ENCODE measurements at places on chromosomes 1 and 21. TPM values are rescaled to one million over a fixed set of nuclear protein-coding genes. Genes with fewer than 3 reads are reported as not detected.

SPOCD1 gene
- 0.56 TPM for total RNA-seq

DNA sequence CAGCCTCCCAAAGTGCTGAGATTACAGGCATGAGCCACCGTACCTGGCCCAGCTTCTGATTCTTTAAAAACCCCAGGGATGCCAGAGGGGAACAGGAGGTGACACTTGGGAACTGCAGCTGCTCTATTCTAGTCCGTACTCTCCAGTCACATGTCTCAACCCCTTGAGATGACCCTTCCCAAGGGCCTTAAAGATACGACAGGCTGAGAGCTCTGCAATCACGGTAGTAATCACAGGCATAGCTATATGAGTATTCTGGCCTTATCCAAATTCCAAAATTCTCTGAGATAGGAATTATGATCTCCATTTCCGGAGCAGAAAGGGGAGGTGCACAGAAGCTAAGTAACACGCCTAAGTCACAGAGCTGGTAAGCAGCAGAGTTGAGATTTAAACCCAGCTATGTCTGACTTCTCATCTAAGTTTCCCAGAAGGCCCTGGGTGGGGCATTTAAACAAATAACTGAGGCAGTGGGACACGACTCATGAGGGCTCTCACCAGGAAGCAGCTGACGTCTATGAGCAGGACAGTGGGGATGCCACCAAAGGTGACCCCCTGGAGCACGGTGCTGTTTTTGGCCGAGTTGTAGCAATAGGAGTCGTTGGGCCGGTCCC is 5.2 kb downstream of the TMEM63A start:
- no peak overlapping the region for H3K27ac ChIP-seq
- no peaks in the 10 kb centered on the region for H3K36me3 ChIP-seq
- H3K4me3 ChIP-seq = no peak overlapping the region
- H3K4me1 ChIP-seq = peaks cover 28% of the 10 kb centered on the region
- peaks cover 2% of the 10 kb centered on the region for H3K27me3 ChIP-seq

- no peaks in the 10 kb centered on the region for H3K36me3 ChIP-seq
- no peak overlapping the region for H3K4me3 ChIP-seq
- DNase-seq = no peak
- H3K27ac ChIP-seq = peak overlapping the region; percentile 21
Measured at GRCh38 chr1:231183639-231184590, 22.1 kb downstream of the TRIM67 start.

LRRC38 gene
- total RNA-seq = not detected

DCST2 gene
- total RNA-seq = 1.3 TPM

GSTM1 gene
- total RNA-seq = 45.9 TPM

GRCh38 chr1:18480315-18481189 is at the start of gene KLHDC7A:
Gene KLHDC7A (plus strand): TSS chr1:18480930. CDS start chr1:18480982, 52 bp downstream.
- no peak within 1 kb of the TSS for H3K27ac ChIP-seq
- no peaks in the 10 kb centered on the region for H3K36me3 ChIP-seq
- H3K4me3 ChIP-seq = no peak within 1 kb of the TSS
- H3K27me3 ChIP-seq = peaks cover 8% of the 10 kb centered on the region
- no peak for DNase-seq
- peaks cover 13% of the 10 kb centered on the region for H3K4me1 ChIP-seq

DNA sequence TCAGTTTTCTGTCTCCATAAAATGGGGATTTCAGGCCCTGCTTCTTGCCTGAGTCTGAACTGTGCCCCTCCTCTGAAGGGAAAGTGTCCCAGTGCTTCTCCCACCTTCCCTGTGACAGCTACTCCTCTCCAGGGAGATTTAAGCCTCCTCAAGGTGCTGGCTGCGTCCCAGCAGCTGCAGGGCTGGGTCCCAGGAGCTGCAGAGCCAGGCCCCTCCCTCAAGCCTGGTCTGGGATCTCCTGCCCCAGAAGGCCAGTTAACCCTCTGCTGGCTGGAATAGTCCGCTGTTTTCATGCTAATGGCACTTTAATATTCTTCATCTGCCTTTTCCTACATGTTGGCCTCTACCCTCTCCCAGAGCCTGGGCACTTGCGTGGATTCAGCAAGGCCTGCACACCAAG is 99.0 kb downstream of the PLXNA2 start:
- DNase-seq = no peak
- peaks cover 8% of the 10 kb centered on the region for H3K4me1 ChIP-seq
- no peaks in the 10 kb centered on the region for H3K36me3 ChIP-seq
- no peaks in the 10 kb centered on the region for H3K27me3 ChIP-seq

DNA sequence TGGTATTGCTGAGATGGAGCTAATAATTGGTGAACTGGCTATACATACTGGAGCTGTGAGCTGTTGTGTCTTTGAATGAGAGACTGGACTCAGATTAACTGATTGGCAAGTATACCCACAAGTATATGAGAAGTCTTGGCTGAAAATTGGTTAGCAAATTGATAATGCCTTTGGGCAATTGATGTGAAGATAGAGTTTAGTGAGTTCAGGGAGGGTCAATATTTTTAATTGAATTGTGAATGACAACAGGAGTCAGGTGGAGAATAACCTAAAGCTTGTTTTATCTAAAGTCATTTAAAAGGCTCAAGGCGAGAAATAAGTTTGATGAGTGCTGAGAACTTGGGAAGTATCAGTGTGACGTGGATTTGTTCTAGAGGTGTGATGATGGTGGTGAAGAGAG is 27.5 kb downstream of the NCAM2 start:
- DNase-seq = no peak
- no peak overlapping the region for H3K4me3 ChIP-seq
- no peaks in the 10 kb centered on the region for H3K36me3 ChIP-seq
- H3K4me1 ChIP-seq = peaks cover 3% of the 10 kb centered on the region
- H3K27me3 ChIP-seq = no peaks in the 10 kb centered on the region
- H3K27ac ChIP-seq = no peak overlapping the region

- H3K4me3 ChIP-seq = no peak overlapping the region
- peaks cover 13% of the 10 kb centered on the region for H3K36me3 ChIP-seq
- peak overlapping the region; percentile 2 for H3K27ac ChIP-seq
- no peaks in the 10 kb centered on the region for H3K27me3 ChIP-seq
- peaks cover 12% of the 10 kb centered on the region for H3K4me1 ChIP-seq
Measured at GRCh38 chr1:243354511-243355153, 98.8 kb downstream of the SDCCAG8 start.

PDE4B gene
- 32.5 TPM for total RNA-seq

C1orf94 gene
- total RNA-seq = not detected

SHE gene
- total RNA-seq = 0.19 TPM

GRCh38 chr1:974687-975328 is 7.1 kb downstream of the PERM1 start:
- peaks cover 3% of the 10 kb centered on the region for H3K36me3 ChIP-seq
- no peak overlapping the region for H3K4me3 ChIP-seq
- no peak overlapping the region for H3K27ac ChIP-seq
- H3K27me3 ChIP-seq = peaks cover 35% of the 10 kb centered on the region

OR2L13 gene
- total RNA-seq = not detected

DNA sequence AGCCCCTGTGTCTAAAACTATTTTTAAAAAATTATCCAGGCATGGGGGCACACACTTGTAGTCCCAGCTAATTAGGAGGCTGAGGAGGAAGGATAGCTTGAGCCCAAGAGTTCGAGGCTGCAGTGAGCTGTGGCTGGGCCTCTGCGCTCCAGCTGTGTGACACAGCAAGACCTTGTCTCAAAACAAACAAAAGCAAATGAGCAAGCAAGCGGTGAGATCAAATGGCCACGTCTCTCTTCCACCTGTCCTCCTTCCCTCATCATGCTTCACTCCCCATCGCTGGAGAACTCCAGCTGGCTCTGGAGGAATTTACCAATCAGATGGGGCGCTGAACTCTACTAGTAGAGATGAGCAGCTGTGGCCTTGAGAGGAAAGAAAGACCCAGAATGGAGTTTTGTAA is 14.0 kb upstream of the REN start:
- no peak overlapping the region for H3K27ac ChIP-seq
- no peaks in the 10 kb centered on the region for H3K36me3 ChIP-seq
- no peak overlapping the region for H3K4me3 ChIP-seq
- no peak for DNase-seq

DNA sequence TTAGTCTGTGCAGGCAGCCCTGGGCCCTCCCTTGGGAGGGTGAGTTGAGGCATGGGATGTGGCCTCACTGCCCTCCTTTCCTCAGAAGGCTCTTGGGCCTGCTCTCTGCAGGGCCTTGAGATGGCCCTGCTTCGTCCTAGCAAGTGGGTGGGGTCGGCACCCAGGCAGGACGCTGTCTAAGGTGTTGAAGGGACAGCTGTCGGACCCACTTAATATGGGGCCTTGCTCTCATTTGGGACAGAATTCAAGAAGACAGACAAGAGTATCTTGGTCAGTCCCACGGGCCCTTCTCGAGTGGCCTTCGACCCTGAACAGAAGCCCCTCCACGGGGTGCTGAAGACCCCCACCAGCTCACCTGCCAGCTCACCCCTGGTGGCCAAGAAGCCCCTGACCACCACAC is 26.0 kb upstream of the PDXK start:
- no peaks in the 10 kb centered on the region for H3K27me3 ChIP-seq
- no peak overlapping the region for H3K27ac ChIP-seq
- H3K4me3 ChIP-seq = no peak overlapping the region
- no peaks in the 10 kb centered on the region for H3K4me1 ChIP-seq

GRCh38 chr1:18554597-18554996 is 73.9 kb downstream of the KLHDC7A start:
- H3K36me3 ChIP-seq = no peaks in the 10 kb centered on the region
- H3K27ac ChIP-seq = no peak overlapping the region
- H3K4me1 ChIP-seq = peaks cover 18% of the 10 kb centered on the region
- DNase-seq = no peak
- H3K27me3 ChIP-seq = peaks cover 49% of the 10 kb centered on the region
- H3K4me3 ChIP-seq = no peak overlapping the region

GRCh38 chr1:223301371-223301770 is 62.6 kb downstream of the SUSD4 start:
- no peak overlapping the region for H3K27ac ChIP-seq
- no peak overlapping the region for H3K4me3 ChIP-seq
- H3K36me3 ChIP-seq = no peaks in the 10 kb centered on the region
- no peaks in the 10 kb centered on the region for H3K27me3 ChIP-seq

DNA sequence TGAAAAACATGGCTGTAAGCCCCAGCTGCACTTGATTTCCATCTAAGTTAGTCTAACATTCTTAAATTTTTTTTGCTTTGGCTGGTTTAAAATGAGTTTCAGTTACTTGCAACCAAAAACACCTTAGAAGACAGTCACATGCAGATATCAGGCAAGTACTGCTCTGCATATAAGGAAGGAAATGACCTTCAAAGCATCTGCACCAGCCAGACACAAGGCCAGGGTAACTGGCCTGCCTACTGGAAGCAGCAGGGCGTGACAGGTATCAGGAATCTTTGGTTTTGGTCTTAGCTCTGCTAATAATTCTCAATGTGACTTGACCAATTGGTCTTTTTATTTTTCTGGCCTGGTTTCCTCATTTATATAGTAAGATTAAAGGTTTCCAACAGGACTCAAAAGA is 33.5 kb downstream of the SCYL3 start:
- no peak overlapping the region for H3K27ac ChIP-seq
- peaks cover 18% of the 10 kb centered on the region for H3K36me3 ChIP-seq
- DNase-seq = no peak
- no peak overlapping the region for H3K4me3 ChIP-seq
- no peaks in the 10 kb centered on the region for H3K27me3 ChIP-seq

DNA sequence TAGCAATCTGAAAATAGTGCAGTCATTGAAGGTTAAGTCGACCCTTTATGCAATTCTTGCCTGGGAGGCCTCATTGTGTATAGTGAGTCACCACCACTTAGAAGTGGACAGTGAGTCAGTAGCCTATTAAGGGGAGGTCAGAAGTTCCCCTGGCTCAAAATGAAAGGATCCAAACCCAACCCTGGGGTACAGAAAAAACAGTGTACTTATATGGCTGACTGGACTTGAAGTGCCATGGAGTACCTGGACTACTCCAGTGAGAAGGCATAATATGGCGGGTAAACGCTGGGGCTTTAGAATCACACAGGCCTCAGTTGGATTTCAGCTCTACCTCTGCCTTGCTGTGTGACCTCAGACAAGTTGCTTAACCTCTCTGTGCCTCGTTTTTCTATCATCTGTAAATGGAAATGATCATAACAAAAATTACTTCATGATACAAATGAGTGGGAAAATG is 2.2 kb upstream of the BCL9 start:
- peak overlapping the region; percentile 70 for H3K4me3 ChIP-seq
- no peak overlapping the region for H3K27ac ChIP-seq
- H3K36me3 ChIP-seq = no peaks in the 10 kb centered on the region
- H3K4me1 ChIP-seq = peaks cover 32% of the 10 kb centered on the region

- peaks cover 11% of the 10 kb centered on the region for H3K4me1 ChIP-seq
- no peaks in the 10 kb centered on the region for H3K36me3 ChIP-seq
- no peak overlapping the region for H3K27ac ChIP-seq
- H3K27me3 ChIP-seq = no peaks in the 10 kb centered on the region
Measured at GRCh38 chr1:222096476-222096772, 354.5 kb upstream of the DUSP10 start.

GRCh38 chr1:102252731-102253505 is 256.2 kb upstream of the OLFM3 start:
- no peaks in the 10 kb centered on the region for H3K27me3 ChIP-seq
- no peaks in the 10 kb centered on the region for H3K4me1 ChIP-seq
- no peak overlapping the region for H3K27ac ChIP-seq
- no peak for DNase-seq
- no peaks in the 10 kb centered on the region for H3K36me3 ChIP-seq

- H3K36me3 ChIP-seq = peaks cover 13% of the 10 kb centered on the region
- DNase-seq = no peak
- H3K4me1 ChIP-seq = peaks cover 57% of the 10 kb centered on the region
- no peaks in the 10 kb centered on the region for H3K27me3 ChIP-seq
- no peak overlapping the region for H3K4me3 ChIP-seq
- no peak overlapping the region for H3K27ac ChIP-seq
Measured at GRCh38 chr1:214312530-214313051, 31.6 kb downstream of the SMYD2 start.

NIBAN1 gene
- total RNA-seq = 0.63 TPM

Measured in neural crest cell (in vitro differentiated cells).